ENCODE measurements at places on chromosomes 1 and 21.

DNA sequence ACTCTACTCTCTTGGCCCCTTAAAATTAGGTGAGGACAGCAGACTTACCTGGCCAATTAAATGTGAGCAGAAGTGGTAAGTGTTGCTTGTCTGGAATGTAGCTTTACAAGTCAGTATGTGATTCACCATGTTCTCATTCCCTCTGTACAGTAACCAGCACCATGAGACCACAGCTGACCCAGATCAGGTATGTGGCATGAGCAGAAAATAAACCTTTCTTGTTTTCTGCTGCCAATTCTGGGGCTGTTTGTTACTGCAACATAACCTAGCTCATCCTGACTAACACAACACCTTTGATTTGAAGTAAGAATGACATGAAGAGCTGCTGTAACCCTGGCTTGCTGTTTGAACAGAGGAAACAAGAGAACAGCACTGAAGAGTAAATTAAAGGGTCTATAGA, 24.9 kb downstream of the ITPKB start:
- DNase-seq = no peak

GRCh38 chr1:32759521-32759981, 57.0 kb upstream of the SYNC start:
- DNase-seq = no peak

DNA sequence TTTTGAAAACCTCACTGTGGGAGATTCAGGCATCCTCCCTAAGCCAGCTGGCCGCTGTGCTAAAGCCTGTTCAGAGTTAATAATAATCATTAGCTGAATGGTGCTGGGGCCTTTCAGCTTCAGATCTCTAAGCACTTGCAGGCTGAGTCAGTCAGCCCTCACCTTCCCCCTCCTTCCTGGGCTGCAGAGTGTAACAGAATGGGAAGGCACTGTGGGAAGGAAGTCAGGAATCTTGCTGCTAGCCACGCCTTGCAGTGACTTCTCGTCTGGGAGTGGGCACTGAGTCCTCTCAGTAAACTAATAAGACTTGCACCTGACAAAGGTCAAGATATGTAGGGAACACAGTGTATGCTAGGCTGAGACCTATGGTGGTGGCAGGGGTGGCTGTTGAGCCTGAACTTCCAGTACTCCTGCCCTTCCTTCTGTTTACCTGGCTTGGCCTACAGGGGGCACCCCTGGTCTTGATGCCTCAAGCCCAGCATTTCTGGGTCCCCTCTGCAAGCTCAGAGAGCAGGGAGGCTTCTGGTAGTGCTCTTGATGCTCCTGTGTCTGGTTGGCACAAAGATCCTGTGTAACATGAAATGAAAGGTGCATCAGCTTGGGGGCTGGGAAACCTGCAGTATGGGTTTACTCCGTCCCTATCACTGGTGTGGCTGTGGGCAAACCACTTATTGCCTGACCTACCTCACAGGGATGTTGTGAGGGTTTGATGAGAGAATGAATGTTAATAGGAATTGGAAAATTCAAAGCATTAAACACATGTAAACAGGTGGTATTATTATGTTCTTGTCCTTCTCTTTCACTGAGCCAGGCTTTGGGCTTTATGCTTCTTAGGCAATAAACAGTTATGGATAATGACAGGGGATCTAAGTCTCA, 6.0 kb downstream of the CYB561D1 start:
- no peak for DNase-seq

DNA sequence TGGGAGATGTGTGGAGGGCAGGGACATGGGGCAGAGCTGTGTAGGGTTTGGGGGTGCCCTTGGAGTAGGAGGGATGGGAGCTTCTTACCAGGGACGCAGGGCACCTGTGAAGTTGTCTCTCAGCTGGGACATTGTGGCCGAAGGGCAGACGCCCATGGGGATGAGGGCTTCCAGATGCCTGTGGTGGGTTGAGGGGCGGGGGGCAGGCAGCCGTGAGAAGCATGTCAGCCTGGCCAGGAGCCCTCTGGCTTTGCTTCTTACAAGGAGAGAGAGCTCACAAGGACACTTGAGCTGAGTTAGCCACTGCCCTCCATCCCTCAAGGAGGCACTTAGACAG, 8.5 kb downstream of the A3GALT2 start:
- no peak for DNase-seq

- no peak for DNase-seq
These were observed 91.1 kb upstream of the NR5A2 start for GRCh38 chr1:199936441-199936840.

GRCh38 chr1:168637350-168637991, 61.1 kb downstream of the XCL1 start:
- no peak for DNase-seq

GRCh38 chr1:219128957-219129356, 44.7 kb upstream of the LYPLAL1 start:
- DNase-seq = no peak

- DNase-seq = no peak
These were observed 24.5 kb downstream of the PLEKHM2 start for GRCh38 chr1:15708486-15709137.

DNA sequence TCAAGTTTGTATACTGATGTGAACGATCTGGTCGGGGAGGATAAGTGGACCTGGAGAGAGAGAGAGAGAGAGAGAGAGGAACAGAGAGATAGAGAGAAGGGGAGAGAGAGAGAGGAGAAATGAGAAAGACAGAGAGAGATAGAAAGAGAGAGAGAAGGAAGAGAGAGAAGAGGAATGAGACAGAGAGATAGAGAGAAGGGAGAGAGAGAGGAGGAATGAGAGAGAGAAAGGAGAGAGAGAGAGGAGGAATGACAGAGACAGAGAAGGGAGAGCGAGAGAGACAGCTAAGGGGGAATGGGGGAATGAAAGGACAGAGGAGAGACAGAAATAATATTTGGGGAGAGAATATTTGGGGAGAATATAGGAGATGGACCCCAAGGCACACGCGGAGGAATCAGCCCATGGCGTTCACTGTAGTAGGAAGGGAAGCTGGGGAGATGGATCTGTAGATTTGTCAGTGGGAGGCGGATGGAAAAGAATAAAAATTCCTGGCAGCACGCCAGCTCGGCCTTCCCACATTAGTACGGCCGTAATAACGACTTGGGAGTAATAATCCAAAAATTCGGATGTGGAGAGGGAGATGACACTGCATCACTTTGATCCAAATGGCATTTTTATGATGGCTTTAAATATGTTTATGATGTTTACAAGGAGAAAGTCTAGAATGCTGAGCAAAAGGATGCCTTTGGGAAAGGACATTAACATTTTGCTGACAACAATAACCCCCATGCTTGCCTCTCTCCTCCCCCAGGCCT, 159.8 kb upstream of the KCNJ6 start:
- no peak for DNase-seq

GRCh38 chr1:220430059-220430458, 97.9 kb upstream of the MARK1 start:
- no peak for DNase-seq
